Nephron progenitor cell (in vitro differentiated cells): ENCODE measurements at places on chromosomes 7 and 10.

GRCh38 chr7:12456506-12456905 lies 52.8 kb upstream of the VWDE start:
- DNase-seq = no peak

- peak; percentile 57 for DNase-seq
Observed at GRCh38 chr7:4931943-4932342, 27.0 kb downstream of the MMD2 start.

- DNase-seq = no peak
Observed at GRCh38 chr7:17488829-17489228, 190.4 kb downstream of the AHR start.

DNA sequence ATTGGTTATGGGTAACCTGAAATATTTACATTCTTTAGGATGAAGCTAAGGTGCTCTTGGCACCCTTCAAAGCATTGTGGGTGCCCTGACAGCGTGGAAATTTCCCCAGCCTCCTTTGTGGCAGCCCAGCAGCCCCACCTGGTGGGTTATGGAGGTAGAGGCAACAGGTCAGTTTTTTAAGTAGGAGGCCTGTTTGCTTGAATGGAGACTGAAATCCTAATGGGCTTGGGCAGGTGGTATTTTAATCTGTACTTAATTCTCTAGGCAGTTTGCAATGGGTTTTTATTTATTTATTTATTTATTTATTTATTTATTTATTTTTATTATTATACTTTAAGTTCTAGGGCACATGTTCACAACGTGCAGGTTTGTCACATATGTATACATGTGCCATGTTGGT lies 139.4 kb downstream of the EPC1 start:
- DNase-seq = peak; percentile 29

- DNase-seq = no peak
Observed at GRCh38 chr10:46096909-46097575, 51.0 kb upstream of the MSMB start.

DNA sequence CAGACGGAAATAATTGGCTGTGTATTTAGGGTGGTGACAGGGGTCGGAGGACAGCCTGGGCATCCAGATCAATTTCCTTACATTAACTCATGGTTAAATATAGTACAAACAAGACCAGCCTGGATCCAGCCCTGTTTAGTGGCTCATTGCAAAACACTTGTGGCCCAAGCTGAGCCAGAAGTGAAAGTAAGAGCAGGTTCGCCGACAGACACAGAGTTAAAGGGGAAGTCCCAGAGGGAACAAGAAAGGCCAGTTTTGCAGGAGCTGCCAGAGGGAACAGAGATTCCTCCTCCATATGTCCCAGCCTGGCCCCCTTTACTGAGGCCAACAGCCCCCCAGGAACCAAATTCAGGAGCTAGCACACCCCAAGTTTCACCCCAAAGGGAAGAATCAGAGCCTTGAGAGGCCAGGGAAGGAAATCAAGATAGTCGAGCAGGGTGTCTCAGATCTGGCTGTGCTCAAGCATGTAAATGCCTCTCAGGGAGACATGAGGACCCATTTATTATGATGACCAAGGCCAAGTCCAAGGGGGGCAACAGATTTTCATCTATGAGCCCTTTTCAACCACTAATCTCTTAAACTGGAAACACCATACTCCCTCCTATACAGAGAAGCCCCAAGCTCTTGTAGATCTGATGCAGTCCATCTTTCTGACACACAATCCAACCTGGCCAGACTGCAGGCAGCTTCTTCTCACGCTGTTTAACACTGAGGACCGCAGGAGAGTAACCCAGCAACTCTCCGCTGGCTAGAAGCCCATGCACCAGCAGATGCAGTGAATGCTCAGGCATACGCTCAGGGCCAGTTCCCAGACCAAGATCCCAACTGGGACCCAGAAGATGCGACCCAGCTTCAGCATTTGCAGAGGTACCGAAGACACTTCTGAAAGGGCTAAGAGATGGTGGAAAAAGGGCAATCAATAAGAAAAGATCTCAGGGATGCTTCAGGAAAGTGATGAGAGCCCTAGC lies 15.9 kb upstream of the ADCK2 start:
- DNase-seq = no peak

GRCh38 chr7:122301858-122302760 lies 2.4 kb downstream of the FEZF1 start:
- DNase-seq = peak; percentile 31

GRCh38 chr7:101714097-101714496 lies 85.0 kb upstream of the MYL10 start:
- DNase-seq = no peak

DNA sequence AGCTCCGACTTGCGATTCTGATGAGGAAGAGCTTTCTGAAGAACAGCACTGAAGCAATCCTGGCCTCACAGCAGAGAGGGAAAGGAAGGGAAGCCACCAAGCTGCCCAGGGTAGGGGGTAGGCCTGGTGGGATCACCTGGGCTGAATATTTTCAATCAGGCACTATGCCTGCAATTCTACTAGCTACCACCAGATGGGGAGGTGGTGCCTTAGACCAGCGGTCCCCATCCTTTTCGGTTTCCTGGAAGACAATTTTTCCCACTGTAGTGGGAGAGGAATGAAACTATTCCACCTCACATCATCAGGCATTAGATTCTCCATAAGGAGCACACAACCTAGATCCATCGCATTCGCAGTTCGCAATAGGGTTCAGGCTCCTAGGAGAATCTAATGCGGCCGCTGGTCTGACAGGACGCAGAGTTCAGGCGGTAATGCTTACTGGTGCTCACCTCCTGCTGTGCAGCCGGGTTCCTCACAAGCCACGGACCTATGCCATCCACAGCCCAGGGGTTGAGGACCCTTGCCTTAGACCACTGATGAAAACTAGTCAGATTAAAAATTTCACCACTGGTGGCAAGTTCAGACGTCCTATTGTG lies 2.7 kb downstream of the LRRC20 start:
- no peak for DNase-seq

GRCh38 chr10:78448470-78448869 lies 414.8 kb downstream of the RPS24 start:
- DNase-seq = no peak

DNA sequence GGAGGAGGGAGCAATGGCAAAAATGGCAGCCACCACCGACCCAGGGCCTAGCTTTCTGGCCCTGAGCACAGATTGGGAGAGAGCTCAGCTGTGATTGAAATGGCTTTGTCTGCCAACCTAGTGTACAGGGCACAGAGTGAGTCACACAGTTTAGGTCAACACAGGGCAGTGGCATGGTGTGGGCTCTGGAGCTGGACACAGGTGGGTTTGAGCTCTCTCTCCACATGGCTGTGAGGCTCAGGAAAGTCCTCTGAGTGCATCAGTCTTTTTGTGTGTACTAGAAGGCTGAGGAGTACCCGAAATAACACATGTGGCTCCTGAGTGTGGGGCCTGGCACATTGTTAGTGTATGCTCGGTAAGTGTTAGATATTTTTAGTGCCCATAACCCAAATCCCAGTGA lies 60.2 kb upstream of the LOXL4 start:
- no peak for DNase-seq

DNA sequence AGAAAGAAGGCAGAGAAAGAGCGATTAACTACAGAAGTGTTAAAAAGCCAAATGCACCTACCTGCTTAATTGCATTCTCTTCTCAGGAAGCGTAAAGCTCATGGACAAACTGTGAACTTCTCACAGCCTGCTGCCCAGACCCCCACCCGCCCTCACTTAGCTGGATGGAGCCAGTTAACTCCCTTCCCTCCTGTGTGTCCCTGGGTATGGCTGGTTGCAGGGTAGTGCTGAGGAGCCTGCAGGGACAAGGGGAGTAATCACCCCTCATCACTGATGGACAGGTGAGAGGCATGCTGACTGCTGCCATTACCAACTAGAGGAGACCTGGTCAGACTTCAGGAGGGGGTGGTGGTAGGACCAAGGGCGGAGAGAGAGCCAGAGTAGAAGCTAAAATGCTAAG lies 37.5 kb downstream of the ENO4 start:
- no peak for DNase-seq

GRCh38 chr7:48299580-48300169 lies 128.4 kb downstream of the ABCA13 start:
- DNase-seq = peak; percentile 75

- DNase-seq = no peak
Observed at GRCh38 chr7:83663131-83663530, 14.2 kb upstream of the SEMA3E start.

DNA sequence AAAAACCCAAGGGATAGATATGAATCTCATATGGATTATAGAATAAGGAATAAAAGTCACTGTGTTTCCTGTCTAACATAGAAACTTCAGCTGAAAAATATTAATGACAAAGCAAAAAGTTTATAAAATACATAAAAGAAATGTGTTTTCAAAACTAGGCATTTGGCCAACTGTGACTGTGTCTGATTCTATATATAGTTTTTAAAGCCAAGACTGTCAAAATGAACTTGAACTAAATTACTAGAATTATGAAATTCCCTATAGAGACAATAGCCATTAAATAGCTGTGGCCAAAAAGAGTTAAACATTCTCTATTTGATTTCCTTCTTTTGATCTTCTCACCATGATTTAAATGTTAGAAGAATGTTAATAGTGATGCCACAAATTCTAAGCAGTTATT lies 311.2 kb upstream of the SEMA3D start:
- DNase-seq = no peak

GRCh38 chr7:23346316-23346715 lies 47.2 kb downstream of the MALSU1 start:
- no peak for DNase-seq

- no peak for DNase-seq
Observed at GRCh38 chr10:14391342-14391741, 60.6 kb upstream of the FRMD4A start.

GRCh38 chr10:96222441-96222840 lies 48.9 kb downstream of the BLNK start:
- DNase-seq = no peak

DNA sequence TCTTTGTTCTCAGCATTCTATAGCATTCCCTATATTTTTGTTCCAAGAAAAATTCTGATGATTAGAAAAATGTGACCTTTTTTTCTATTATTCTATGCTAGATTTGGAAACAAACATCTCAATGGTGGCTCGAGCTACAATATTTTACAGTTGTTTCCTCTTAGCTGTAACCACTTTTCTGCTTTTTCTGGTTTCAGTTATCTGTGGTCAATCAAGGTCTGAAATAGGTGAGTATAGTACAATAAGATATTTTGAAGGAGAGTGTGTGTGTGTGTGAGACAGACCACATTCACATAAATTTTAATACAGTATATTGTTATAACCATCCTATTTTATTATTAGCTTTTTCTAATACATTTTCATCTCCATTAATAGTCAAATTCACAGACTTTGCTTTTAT lies 564.5 kb upstream of the GHITM start:
- no peak for DNase-seq

DNA sequence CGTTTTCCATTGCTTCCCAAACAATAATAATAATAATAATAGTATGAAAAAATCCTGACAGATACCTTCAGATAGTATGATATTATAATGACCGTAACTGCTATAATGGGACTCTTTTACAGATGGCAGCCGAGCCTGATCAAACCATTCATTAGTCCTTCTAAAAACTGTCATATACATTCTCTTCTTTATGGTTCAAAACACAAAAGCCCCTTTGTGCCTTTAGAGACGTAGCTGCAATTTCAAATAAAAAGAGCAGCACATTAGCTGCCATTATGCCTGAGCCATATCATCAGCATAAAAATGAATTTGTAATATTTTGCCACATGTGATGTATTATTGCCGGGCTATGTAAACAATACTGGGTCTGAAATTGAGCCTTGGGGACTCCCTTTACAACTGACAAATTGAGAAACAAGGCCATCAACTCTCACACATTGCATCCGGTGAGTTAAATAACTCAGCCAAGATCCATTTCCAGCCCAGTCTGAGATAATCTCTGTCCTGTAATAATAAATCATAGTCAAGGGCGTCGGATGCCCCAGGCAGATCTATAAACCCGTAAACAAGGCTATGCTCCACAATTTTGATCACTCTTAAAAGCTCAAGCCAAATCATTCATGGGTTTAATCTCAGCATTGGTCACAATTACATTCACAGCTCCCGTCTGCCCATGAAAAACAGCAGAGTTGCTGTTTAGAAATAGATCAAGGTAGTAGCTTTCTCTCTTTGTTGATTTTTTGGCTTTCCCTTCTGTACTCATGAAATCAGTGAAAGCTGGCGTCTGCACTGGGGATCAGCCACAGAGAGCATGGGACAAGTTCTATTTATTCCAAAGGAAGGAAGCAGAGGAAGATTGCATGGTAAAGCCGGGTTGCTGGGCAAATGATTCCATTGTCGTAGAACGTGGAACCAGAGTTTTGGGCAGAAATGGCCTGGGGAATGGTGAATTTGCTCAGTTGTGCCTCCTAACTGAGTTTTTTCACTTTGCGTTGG lies 150.1 kb upstream of the BMPER start:
- DNase-seq = no peak

- no peak for DNase-seq
Observed at GRCh38 chr7:30616318-30616717, 21.6 kb downstream of the GARS1 start.

- no peak for DNase-seq
Observed at GRCh38 chr7:100013328-100013676, 2.1 kb upstream of the ZKSCAN1 start.

GRCh38 chr7:148304456-148304855 lies 286.1 kb upstream of the C7orf33 start:
- no peak for DNase-seq

- no peak for DNase-seq
Observed at GRCh38 chr7:117243390-117243789, 79.5 kb downstream of the WNT2 start.

GRCh38 chr7:117163101-117163500 lies 159.8 kb downstream of the WNT2 start:
- DNase-seq = no peak

GRCh38 chr10:46040004-46040403 lies 6.1 kb downstream of the MSMB start:
- no peak for DNase-seq

- no peak for DNase-seq
Observed at GRCh38 chr10:49605216-49605938, 4.7 kb upstream of the SLC18A3 start.

DNA sequence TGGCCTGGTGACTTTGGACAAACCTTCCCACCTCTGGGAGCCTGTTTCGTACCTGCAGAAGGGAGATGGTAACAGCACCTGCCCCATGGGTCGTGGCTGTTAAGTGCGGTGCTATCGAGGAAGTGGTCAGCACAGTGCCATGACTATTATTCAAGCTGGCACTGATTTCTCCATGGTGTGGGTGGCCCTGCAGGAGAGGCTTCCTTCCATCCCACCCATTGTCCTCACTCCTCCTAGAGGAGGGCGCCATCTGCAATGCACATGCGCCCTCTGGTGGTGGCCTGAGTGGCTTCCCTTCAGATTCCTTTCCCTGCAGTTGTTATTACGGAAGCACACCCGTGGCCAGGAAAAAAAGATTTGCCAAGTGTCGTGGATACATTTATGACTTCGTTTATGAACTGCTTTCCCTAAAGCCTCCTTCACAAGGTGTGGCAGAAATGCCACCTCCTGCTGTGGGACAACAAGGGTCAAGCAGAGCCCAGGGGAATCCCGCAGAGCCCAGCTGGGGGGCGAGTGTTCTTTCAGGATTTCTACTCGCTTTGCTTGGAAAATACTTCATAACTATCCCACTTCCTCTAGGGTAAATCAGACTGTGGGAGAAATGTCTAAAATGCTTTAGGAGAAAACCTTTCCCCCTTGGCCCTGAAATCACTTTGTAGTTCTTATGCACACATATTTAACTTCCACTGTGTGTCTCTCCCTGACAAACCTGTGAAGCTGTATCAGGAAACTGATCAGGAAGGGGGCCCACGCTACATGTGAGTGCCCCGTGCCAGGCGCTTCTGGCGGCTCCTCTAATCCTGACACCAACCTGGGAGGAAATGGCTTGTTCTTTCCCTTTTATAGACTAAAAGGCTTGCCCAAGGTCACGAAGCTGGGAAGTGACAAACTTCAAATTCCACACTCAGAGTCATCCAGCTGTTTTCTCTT lies 98.0 kb upstream of the ANLN start:
- peak; percentile 89 for DNase-seq

GRCh38 chr10:63699785-63700613 lies 178.8 kb downstream of the REEP3 start:
- no peak for DNase-seq
